Neural crest cell (in vitro differentiated cells): ENCODE measurements at places on chromosomes 6 and 20. TPM values are rescaled to one million over a fixed set of nuclear protein-coding genes. Genes with fewer than 3 reads are reported as not detected.

GRCh38 chr6:30985490-30985889 is 2.0 kb downstream of the MUC21 start:
- no peaks in the 10 kb centered on the region for H3K36me3 ChIP-seq
- H3K4me1 ChIP-seq: peaks cover 8% of the 10 kb centered on the region
- DNase-seq: no peak
- peaks cover 2% of the 10 kb centered on the region for H3K27me3 ChIP-seq
- no peak overlapping the region for H3K27ac ChIP-seq
- H3K4me3 ChIP-seq: no peak overlapping the region

The CASS4 gene
- 0.14 and 0.16 TPM in 2 replicates for total RNA-seq

DNA sequence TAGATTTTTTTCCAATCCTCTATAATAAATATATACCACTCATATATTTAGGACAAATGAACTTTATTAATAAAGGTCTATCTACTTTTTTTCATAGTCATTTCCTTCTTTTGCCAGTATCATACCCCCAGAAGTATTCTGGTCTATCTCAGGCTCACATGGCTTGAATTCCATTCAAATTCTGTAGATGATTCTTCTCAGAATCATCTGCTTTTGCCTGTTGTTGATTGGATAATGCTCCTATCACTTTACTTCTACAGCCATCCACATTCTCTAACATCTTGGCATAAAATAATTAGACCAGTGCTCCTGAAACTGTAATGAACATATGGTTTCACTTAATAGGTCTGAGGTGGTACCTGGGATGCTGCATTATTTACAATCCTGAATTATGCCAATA is 121.2 kb downstream of the GFRAL start:
- no peak overlapping the region for H3K27ac ChIP-seq
- no peaks in the 10 kb centered on the region for H3K27me3 ChIP-seq
- DNase-seq: no peak
- H3K4me3 ChIP-seq: no peak overlapping the region
- no peaks in the 10 kb centered on the region for H3K4me1 ChIP-seq

GRCh38 chr20:59217794-59218280 is 54.2 kb downstream of the ZNF831 start:
- H3K4me1 ChIP-seq: peaks cover 12% of the 10 kb centered on the region
- no peak for DNase-seq
- H3K36me3 ChIP-seq: no peaks in the 10 kb centered on the region
- no peak overlapping the region for H3K27ac ChIP-seq
- H3K27me3 ChIP-seq: peaks cover 12% of the 10 kb centered on the region

DNA sequence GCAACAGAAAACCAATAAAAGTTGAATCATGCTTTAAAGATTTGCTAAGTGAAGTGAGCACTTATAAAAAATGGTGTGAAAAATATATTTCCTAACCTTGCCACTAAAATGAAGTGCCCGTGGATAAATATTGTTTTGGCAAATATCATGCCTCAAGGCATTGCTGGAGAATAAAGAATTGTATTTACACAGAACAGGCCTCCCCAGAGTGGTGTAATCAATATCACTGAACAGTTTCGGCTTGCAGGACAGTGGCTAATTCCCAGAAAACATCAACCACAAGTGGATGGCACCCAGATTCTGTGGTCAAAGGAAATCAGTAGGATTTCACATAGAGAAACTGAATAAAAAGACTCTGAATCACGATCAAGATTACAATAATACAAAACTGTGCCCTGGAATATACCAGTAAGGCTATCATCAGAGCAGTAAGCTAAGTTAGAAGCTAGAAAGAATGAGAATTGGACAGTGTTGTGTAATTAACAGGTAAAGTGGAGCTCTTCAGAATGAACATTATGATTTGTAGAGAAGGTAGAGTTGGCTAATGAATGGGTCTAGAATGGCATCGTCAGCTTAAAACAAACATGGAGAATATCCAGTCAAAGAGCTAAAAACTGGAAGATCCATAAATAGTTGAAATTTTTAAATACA is 1026.9 kb upstream of the ADGRB3 start:
- no peak overlapping the region for H3K27ac ChIP-seq
- H3K4me1 ChIP-seq: no peaks in the 10 kb centered on the region
- H3K36me3 ChIP-seq: no peaks in the 10 kb centered on the region
- no peak overlapping the region for H3K4me3 ChIP-seq
- H3K27me3 ChIP-seq: no peaks in the 10 kb centered on the region

The FAM217A gene
- total RNA-seq: not detected in 2 replicates

GRCh38 chr6:157989541-157990289 is 8.1 kb downstream of the SYNJ2 start:
- H3K27me3 ChIP-seq: peaks cover 28% of the 10 kb centered on the region
- no peak overlapping the region for H3K27ac ChIP-seq
- H3K4me1 ChIP-seq: peaks cover 6% of the 10 kb centered on the region
- H3K36me3 ChIP-seq: no peaks in the 10 kb centered on the region

DNA sequence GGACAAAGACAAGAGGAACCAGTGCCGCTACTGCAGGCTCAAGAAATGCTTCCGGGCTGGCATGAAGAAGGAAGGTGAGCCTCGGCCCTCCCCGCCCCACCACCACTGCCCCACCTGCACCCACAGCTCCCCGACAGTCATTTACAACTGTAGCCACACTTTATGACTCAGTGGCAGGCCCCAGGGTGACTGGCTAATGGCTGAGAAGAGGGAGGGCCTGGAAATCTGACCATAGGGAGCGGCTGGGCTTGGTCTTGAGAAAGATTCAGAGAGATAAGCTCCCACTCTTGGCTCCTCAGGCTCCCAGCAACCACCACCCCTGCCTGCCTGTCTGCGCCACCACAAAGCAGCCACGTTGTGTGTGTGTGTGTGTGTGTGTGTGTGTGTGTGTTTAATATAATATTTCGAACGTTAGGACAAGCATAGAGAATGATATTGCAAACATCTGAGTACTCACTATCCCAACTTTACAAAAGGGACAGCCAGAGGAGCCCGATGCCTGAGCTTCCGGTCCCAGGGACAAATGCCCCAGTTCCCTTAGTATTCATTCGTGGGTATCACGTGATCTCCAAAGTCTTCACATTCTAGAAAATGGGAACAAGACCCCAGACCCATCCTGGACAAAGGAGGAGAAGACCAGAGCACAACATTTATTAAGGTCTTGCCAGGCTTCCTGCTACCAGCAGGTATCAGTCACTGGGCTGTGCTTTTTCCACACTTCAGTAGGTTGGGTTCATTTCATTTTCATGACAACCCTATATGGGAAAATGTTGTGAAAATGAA is 52.1 kb downstream of the HNF4A start:
- H3K27me3 ChIP-seq: no peaks in the 10 kb centered on the region
- peak overlapping the region; percentile 62 for H3K27ac ChIP-seq
- H3K4me1 ChIP-seq: no peaks in the 10 kb centered on the region
- no peak for DNase-seq

The TSPO2 gene
- not detected in 2 replicates for total RNA-seq

DNA sequence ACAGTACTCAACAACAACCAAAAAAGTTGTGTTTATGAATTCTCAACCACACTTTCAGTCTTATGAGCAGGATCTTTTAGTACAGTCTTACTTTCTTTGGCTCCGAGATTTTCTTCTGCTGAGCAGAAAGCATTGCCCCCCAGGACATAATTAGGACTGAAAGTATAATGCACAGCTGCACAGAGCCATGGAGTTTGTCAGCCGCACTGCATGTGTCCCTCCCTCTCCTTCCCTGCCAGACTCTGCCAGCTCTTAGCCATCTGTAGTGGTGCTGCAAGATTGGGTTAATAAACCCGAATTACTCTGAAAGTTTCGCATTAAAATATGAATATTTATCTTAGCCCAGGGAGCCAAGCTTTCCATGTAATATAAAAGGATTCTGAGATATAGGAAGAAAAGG is 179.6 kb upstream of the PTCHD4 start:
- H3K4me1 ChIP-seq: peaks cover 5% of the 10 kb centered on the region
- no peaks in the 10 kb centered on the region for H3K36me3 ChIP-seq
- H3K27ac ChIP-seq: no peak overlapping the region
- H3K4me3 ChIP-seq: no peak overlapping the region
- H3K27me3 ChIP-seq: no peaks in the 10 kb centered on the region
